ENCODE measurements at places on chromosomes 4 and X.
A peak's percentile ranks its signal among the peaks of the same experiment; 100 is the strongest.

DNA sequence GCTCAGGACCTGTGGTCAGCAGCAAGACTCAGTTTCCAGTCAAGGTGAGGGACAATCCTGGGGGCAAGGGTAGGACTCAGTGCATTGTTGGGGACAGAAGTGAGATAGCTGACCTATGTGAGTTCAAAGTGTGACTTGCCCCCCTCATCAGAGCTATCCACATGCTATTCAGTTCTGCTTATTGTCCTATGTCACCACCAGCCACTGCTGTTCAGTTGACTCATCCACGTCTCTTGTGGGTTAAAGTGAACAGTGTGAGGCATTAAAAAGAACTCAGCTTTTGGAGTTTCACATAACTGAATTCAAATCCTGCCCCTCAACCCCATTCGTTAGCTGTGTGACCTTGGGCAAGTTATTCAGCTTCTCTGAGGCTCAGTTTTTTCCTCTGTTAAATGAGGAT is 4.4 kb upstream of the APLN start:
- DNase-seq = peak; percentile 46

- DNase-seq = no peak
These were observed 84.0 kb upstream of the GRPR start for GRCh38 chrX:16039363-16039762.

- DNase-seq = no peak
These were observed 44.2 kb upstream of the SPRY1 start for GRCh38 chr4:123352240-123352945.

- no peak for DNase-seq
These were observed 190.5 kb upstream of the GALNTL6 start for GRCh38 chr4:171622729-171623128.

GRCh38 chr4:71156616-71157015 is 163.2 kb downstream of the DCK start:
- no peak for DNase-seq

- DNase-seq = peak; percentile 27
These were observed 174.7 kb upstream of the GPRIN3 start for GRCh38 chr4:89482251-89482650.

DNA sequence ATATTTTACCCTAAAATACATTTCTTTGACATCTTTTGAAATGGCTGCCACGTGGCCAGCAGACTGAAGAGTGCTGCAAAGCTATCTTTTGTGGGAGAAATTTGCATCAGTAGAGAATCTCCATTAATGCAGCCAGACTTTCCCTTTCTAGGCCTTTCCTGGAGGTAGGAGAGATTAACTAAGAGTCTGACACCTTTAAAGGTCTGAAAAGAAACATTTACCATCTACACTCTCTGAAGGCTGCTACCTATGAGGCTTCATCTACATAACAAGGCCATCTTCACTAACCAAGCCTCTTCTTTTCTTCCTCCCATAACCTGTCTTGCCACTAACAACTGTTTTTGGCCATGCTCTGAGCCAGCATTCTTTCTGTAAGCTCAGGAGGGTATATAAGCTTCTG is 17.8 kb upstream of the SPRY1 start:
- no peak for DNase-seq

- DNase-seq = no peak
These were observed 40.6 kb downstream of the USP26 start for GRCh38 chrX:133056341-133056740.

GRCh38 chrX:10571260-10571659 is 49.1 kb downstream of the MID1 start:
- peak; percentile 4 for DNase-seq
